ENCODE measurements at places on chromosomes 5 and 9. TPM values are rescaled to one million over a fixed set of nuclear protein-coding genes. Genes with fewer than 3 reads are reported as not detected.

Gene PPWD1
- 15.1 TPM for total RNA-seq

Gene ECM2
- 7.3 TPM for total RNA-seq

Gene FRRS1L
- total RNA-seq, result 4.3 TPM

GRCh38 chr5:167305591-167306213 is 985.7 kb upstream of the WWC1 start:
- H3K27me3 ChIP-seq, result no peaks in the 10 kb centered on the region
- H3K36me3 ChIP-seq, result no peaks in the 10 kb centered on the region
- H3K4me1 ChIP-seq, result no peaks in the 10 kb centered on the region
- no peak for DNase-seq
- H3K4me3 ChIP-seq, result no peak overlapping the region

- H3K36me3 ChIP-seq, result no peaks in the 10 kb centered on the region
- no peaks in the 10 kb centered on the region for H3K4me1 ChIP-seq
- no peak for DNase-seq
- H3K27ac ChIP-seq, result no peak overlapping the region
- H3K4me3 ChIP-seq, result no peak overlapping the region
- no peaks in the 10 kb centered on the region for H3K27me3 ChIP-seq
Measured at GRCh38 chr9:19620326-19620725, 168.5 kb downstream of the SLC24A2 start.

DNA sequence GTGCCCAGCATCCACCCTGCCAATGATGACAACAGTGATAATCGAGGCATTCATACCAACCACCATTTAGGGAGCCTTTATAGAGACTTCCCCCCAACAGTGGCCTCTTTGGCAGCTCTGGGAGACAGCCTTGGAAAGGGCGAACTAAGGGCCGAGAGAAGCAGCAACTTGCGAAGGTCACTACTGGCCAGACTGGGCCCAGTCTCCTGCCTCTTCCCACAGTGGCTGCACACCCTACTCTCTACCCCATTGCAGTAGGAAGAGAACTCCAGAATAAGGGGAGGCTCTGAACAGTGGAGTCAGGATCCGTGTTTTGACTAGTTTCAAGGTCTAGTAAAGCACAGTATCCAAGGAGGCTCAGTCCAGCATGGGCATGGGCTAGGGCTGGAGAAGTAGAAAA is 5.3 kb downstream of the LHX6 start:
- no peaks in the 10 kb centered on the region for H3K36me3 ChIP-seq
- H3K27me3 ChIP-seq, result peaks cover 52% of the 10 kb centered on the region
- H3K4me1 ChIP-seq, result peaks cover 62% of the 10 kb centered on the region
- DNase-seq, result no peak
- H3K4me3 ChIP-seq, result no peak overlapping the region
